Fibroblast of the conjunctiva (primary cell): ENCODE measurements at places on chromosomes 12 and 14.

DNA sequence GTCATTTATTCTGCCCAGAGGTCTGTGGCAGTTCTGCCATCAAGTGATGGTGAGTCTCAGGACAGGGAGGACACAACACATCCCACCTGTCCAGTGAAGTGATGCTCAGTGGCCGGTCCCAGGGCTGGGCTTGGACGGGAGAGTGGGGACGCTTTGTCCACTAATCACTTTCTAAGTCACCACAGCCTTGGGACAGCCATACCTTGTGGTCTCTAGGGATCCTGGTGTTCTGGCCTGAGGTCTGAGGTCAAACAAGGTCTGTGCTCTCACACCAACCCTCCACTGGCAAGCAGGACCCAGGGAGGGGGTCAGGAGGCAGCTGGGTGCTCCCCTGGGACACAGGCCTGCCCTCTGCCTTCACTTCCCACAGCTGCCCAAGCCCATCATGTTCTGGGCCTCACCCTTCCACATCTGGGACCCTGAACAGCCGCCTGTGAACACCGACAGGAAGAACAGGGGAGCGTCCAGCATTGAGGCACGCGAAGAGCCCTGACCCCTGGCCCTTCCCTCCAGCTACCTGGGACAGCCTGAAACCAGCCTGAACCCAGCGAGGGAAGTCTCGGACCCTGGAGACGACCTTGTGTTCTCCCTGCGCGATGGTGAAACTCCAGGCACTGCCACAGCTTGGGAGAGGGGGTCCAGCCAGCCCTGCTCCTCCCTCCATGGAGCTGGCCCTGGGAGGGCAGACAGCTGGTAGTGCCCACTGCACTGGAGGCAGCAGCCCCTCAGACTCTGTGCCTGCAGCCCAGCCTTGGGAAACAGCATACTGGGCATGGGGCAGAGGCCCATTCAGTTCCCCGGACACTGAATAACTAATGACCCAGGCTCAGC, 19.7 kb upstream of the GPR132 start:
- no peak for DNase-seq

DNA sequence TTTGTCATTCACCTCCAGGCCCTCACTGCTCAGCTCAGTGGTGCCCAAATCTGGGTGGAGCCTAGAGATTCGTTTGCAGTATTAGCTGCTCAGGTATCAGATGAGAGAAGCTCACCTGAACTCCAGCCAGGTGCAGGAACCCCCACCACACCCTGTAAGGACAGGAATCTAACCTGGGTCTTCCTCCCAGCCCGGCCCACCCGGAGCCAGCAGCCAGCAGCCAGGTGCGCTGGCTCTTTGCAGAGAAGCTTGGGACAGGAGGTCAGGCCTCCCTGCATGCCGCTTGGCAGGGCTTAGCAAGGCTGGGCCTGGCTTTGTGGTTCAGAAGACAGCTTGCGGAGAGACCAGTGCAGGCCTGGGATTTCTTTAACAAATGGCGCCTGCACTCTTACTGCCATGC, 125.6 kb upstream of the MYL2 start:
- DNase-seq, result no peak

DNA sequence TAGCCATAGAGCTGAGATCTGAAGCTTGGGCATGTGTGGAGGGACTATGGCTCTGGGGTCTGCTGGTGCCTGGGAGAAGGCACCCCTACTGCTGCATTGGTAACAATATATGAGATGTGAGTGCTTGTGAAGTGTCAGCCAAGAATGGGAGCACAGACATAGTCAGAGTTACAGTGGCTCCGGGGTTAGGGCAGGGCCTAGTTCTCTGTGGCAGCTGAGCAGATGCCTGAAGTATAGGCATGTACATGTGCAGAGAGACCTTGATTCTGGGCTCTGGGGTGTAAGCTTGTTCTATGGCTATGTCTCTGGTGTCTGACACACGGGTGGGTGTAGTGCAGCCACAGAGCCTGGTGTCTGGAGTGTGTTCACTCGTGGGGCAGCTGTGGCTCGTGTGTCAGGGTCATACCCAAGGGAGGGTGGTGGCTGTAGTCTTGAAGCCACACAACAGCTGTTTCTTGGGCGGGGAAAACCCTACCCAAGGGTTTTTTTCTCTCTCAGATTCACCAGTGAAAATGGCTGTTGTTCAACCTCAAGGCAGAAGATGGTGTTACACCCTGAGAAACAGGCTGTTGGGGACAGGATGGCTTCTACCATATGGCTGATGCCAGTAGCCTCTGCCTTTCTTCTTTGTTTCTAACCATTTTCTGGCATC, 11.9 kb upstream of the TCL1A start:
- DNase-seq, result no peak

- no peak for DNase-seq
Measured at GRCh38 chr14:72742838-72743195, 151.1 kb downstream of the DPF3 start.

DNA sequence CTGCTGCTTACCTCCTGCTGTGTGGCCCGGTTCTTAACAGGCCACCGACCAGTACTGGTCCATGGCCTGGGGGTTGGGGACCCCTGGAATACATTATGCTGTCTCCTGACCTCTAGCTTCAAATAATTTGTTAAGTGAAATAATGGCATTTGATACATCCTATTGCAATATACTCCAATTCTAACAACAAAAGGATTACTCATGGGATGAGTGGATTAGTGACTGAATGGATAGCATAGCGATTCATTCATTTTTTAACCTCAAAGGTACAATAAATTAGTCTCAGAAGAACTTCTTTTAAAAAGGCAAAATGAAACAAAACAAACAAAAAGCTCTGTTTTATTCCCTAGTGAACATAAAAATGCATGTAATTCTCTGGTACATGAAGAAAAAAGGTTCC, 147.9 kb upstream of the PKP2 start:
- no peak for DNase-seq

- no peak for DNase-seq
Measured at GRCh38 chr12:25433581-25434325, 119.3 kb downstream of the LMNTD1 start.

DNA sequence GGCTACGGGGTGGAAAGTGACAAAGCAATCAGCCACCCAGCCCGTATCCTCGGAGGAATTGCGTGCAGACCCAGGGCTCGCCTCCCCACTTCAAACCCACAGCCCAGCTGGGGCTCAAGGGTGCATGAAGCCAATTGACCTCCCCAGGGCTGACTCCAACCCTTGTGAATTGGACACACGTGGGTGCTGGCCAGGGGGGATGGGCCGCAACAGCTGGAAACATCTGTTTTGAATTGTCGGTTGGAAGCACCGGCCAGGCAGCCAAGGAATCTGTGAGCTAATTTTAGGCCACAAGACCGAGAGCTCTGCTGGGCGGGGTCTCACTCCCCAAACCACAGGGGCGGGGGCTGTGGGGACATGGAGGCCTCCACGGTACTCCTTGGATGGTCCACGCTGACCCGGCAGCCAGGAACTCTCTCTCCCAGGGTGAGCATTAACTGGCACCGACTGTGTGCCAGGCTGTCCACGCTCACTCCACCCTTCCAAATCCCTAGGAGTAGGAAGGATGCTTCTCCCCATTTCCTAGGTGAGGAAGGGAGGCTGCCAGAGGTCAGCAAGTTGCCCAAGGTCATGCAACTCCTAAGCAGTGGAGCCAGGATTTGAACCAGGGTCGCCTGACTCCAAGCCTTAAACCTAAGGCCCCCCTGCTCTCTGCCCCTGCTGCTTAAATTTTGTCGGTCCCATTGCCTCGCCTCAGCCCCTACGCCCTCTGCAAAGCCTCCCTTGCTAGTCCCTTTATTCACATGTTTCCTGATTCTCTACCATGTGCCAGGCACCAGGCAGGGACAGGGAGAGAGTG, 11.9 kb upstream of the TMEM119 start:
- DNase-seq, result peak; percentile 85

DNA sequence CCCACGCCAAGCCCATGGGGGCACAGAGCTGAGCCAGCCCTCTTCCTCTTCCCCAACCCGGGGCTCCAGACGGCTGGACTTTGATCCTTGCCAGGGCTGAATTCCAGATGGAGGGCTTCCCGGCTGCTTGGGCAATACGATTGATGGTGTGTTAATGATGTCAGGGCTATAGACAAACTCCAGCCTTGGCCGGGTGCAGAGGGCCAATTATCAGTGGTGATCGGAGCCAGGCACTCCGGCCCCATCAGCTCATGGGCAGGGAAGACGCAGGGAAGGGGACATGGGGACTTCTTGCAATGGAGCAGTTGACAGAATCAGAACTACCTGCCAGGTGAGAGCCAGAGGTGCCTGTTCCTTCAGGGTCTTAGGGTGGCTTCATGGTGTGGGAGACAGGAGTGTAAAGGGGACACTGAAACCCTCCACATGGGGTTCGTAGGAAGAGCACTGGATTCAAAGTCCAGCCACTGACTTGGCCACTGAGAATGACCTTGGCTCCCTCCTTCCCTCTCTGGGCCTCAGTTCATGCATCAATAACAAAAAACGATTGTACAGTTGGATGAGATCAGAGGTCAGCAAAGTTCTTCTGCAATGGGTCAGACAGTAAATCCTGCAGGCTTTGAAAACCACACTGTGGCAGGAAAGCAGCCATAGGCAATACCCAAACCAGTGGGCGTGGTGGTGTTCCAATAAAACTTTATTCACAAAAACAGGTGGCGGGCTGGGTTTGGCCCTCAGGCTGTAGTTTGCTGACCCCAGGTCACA, 333.7 kb downstream of the MED13L start:
- DNase-seq, result no peak

GRCh38 chr12:127192391-127192790, 1074.6 kb upstream of the TMEM132C start:
- DNase-seq, result no peak

DNA sequence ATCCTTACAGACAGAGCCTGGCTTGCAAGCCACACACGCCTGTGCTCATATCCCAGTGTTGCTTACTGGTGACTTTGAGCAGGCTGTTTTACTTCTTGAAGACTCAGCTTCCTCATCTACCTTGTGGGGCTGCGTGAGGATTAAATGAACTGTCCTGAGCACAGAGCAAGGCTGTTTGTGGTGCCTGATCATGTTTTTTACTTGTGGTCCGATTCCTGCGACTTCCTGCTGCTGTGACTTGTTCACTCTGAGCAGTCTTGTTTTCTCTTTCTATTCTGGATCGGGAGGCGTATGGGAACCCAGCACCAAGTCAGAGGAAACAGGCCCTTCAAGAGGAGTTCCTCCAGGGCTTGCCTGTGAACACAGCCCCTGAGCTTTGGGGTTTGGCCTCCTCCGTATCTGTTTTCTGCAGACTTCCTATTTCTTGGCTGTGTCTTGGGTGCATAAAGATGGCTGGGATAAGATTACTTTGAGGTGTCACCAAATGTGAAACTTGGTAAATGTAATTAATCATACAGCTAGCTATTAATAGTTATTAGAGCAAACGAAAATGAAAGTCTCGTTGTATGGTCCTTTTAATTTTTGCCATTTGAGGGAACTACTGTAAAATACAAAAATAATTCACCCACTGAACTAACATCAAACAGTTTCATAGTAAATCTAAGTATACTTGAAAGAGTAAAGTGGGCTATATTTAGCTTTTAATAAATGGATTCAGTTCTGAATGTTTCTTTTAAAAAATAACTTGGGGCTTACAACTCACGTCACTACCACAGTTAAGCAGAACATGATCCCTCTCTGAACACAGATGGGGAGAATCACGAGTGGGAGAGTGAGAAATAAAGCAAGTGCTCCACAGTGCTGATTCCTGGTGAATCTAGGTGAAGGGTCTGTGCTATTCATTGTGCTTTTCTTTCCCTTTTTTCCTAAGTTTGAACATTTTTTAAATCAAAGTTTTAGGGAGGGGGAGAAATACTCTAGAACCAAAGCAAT, 251.5 kb downstream of the FOXN3 start:
- no peak for DNase-seq

GRCh38 chr12:34598851-34599529, 576.7 kb downstream of the ALG10 start:
- no peak for DNase-seq

DNA sequence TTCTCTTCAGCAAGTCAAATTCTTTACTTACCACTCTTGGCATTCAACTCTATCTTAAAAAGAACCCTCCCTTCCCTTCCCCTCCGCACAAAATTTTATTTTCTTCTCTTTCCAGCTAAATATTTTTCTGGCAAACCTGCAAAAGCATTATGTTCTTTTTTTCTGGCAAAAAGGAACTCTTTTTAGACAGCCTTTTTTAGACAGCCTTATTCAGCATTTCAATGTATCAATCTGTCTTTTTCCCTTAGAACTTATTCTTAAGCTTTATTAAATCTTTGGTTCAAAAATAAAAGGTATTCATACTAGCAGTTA, 50.5 kb downstream of the SPTLC2 start:
- no peak for DNase-seq

DNA sequence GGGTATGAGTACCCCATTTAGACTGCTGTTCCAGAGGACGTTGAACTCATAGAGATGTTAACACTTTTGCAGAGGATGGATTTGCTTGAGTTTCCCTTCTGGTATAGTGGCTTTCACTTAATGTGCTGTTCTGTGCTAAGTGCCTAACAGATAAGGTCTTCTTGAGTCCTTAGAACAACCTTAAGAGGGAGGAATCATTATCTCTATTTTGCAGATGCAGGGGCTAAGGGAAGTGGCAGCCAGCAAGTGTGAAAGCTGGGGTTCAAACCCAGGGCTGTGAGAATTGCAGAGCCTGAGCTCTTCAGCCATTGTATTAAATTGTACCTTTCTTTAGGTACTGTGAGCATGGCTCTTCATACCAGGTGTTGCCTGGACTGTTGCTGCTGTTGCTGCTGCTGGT, 122.1 kb upstream of the NRXN3 start:
- DNase-seq, result no peak

DNA sequence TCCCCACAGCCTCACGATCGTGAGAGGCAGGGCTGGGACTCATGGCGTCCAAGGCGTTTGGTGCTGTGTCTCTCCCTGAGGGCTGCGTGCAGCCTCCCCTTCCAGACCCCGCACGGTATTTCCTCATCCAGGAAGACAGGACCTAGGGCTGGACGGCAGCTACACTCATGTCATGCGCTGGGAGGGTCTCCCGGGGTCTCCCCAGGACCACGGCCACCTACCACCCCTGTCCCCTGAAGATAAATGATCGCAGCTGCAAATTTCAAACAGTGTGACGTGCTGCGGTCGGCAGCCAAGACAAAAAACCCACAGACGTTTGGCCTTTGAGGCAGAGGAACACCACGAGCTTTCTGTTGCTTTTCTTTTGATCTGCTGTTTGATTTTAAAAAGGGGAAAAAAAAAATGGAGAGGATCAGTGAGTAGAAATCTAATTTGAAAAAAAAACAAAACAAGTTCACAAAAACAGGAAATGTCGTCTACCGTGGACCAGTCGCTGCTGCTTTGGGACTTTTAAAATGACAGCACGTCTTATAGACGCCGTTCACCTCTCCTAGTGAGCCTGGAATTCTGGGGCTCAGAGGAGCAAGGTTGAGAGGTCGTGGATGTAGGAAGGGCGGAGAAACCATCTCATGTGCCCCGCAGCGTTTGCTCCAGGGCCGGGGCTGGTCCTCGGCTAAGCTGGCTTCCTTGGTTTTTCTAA, 237.6 kb downstream of the SLC41A2 start:
- DNase-seq, result no peak
